ENCODE measurements at places on chromosomes 16 and 17.

DNA sequence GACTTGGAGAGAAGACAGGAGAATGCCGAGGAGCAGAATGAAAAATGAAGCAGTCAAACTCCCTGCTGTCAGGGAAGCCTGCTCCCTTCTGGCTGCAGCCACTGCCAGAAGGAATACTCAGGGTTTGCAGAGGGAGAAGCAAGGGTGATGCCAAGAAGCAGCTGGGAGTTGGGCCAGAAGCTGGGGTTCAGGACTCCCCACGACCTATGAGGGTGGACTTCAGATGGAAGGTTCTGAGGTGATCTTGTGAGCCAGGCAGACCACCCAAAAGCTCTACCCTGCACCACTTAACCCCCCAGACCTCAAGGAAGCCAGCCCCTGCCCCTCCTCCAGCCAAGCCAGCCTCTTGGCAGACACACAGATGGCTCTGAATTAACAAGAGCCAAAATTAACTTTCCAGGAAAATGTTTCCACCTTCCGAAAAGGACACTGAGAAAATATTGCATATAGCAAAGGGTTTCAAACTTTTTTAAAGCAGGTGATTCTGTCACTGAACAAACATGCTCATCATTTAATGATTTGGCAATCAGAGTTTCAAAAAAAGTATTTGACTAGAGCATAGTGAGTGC lies 126.0 kb upstream of the ERCC4 start:
- no peak for DNase-seq

GRCh38 chr17:67624886-67625656 lies 92.7 kb upstream of the NOL11 start:
- DNase-seq = no peak

GRCh38 chr16:72501739-72502593 lies 330.0 kb upstream of the PMFBP1 start:
- DNase-seq = peak; percentile 14

DNA sequence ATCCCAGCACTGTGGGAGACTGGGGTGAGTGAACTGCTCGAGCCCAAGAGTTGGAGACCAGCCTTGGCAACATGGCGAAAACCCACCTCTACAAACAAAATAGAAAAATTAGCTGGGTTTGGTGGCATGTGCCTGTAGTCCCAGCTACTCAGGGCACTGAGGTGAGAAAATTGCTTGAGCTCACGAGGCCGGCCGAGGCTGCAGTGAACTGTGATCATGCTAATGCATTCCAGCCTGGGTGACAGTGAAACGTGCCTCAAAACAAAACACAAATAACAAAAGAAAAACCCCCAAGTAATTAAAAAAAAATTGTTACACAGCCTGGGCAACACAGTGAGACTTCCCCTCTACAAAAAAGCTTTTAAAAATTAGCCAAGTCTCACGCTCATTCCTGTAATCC lies 5.0 kb downstream of the CCDC47 start:
- DNase-seq = no peak

DNA sequence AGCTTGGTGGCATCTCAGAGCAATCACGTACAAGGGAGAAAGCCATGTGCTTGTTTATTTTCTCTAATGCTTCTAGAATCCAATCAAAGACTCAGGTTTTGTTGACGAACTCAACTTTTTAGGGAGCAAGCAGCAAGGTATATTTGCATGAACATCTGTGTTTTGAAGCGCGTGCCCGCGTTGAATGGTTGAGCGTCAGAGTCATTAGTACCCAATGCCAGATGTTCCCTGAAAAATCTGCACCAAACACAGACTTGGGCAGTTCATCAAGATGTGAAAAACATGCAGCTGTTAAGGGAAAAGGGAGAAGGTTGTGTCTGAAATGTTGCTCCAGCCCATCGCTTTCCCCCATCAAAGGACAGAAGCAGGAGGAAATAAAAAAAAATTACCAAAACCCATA lies 170.4 kb downstream of the SNX29 start:
- DNase-seq = no peak

DNA sequence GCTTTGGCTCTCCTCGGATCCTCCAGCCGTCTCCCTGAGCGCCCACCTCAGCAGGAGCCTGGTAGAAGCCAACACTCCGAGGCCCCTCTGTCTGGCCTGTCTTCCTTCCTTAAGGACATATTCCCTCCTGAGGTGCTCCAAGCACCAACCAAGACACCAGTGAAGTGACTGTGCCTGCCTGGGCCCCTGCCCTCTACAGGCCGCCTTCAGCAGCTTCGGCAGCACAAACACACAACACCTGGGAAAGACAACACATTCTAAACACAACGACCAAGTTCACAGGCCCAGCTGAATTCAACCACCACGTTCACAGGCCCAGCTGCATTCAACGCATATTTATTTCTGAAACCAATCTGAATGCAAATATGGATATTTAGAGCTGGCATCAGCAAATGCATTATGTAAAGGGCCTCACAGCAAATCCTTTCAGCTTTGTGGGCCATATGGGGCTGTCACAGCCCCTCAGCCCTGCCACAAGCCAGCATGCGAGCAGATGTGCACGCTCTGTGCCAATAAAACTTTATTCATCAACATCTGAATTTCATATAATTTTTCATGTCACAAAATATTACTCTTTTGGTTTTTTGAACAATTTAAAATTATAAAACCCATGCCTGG lies 12.2 kb downstream of the GALNS start:
- no peak for DNase-seq

GRCh38 chr17:43314611-43315011 lies 80.8 kb upstream of the RNU2-1 start:
- no peak for DNase-seq

GRCh38 chr17:39867880-39868553 lies at the start of gene ZPBP2:
ZPBP2 (plus strand) TSS chr17:39868202; CDS start chr17:39868355, 153 bp downstream.
- peak; percentile 18 for DNase-seq

- no peak for DNase-seq
Observed at GRCh38 chr16:8872967-8873865, 4.4 kb upstream of the CARHSP1 start.

DNA sequence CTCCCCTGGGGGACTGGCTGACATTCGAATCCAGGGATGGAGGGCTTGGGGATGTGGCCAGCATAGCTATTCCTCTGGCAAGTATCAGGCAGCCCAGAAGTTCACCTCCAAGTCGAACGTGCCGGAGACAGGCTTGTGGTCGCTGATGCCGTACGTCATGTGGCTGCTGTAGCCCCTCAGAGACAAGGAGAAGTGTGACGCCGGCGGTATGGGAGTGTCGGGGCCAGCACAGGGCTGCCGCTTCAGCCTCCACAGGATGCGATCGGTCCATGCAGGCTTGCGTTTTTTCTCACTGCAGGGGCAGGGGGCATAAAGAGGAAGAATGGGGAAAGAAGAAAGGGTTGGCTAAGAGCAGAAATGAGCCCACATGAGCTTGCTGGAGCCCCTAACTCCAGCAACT lies 5.3 kb upstream of the MYO1C start:
- DNase-seq = no peak

GRCh38 chr17:45256114-45256966 lies 5.6 kb downstream of the SPATA32 start:
- DNase-seq = no peak

DNA sequence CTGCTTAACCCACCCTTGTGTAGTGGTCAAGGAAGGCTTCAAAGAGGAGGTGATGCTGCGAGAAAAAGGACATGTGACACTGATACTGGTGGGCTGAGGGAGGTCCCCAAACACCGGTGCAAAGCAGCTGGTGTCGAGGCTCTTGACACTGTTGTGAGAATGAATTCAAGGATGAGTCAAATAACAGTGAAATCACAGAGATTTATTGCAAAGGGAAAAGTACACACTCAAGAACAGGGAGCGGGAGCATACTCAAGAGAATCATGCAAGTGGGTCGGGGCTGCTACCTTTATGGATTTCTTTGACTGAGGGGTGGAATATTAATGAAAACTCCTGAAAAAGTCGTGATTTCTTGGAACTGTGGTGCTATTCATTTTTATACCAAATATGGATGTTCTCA lies 31.1 kb downstream of the TMEM132E start:
- DNase-seq = no peak

- no peak for DNase-seq
Observed at GRCh38 chr17:68906638-68907037, 48.6 kb downstream of the ABCA8 start.

DNA sequence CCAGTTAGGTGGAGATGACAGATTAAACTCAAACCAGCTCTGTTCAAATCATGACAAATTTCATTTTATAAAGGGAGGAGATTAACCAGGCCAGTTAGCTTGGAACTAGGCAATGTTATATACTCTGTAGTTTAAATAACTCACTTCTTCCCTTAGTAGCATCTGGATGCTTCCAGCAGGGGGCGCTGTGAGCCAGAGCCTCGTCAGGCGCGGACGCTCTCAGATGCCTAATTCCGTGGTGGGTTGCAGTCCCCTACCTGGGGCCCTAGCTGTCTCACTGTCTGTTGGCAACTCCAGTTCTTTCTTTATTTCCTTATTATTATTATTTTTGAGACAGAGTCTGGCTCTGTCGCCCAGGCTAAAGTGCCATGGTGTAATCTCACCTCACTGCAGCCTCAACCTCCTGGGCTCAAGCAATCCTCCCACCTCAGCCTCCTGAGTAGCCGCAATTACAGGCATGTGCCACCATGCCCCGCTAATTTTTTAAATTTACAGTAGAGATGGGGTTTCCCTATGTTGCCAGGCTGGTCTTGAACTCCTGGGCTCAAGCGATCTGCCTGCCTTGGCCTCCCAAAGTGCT lies 17.3 kb upstream of the WFDC1 start:
- DNase-seq = peak; percentile 72

DNA sequence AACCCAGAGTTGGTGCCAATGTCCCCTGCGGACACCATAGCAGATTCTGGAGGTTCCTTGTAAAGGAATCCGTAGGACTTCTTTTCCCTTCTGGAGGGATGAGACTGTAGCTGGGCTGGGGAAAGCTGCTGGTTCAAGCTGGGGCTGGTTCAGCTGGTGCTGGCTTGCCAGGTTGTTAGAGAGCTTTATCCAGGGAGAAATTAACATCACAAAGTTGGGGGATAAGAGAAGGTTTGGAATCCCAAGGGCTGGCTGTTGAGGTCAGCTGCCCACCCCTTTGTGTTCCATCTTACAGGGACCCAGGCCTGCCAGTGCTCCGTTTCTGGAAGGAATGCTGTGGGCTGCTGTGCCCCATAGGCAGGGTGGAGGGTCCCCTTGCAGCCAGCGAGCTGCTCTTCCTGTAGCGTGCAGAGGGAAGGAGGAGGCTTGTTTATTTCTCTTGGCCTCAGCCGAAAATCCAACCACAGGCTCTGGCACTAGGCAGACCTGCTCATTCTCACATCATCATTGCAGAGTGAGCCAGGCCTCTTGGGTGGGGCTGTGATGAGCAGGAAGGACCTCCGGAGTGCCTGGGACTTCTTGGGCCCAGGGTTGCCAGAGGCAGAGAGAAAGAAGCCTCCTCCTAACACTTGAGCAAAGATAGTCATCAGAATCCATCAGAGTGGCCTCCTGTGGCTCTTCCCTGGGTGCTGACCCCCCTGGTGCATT lies 251.1 kb downstream of the SEC14L1 start:
- peak; percentile 55 for DNase-seq

DNA sequence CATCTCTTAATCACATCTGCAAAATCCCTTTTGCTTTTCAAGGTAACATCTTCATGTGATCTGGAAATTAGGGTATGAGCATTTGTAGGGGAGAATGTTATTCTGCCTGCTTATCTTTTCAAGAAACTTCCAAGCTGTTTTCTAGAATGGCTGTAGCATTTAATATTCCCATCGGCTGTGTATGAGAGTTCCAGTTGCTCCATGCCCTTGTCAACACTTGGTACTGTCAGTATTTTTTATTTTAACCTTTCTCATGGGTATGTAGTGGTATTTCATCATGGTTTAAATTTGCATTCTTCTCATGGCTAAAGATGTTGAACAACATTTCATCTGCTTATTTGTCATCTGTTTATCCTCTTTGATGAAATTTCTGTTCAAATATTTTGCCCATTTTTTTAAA lies 90.6 kb upstream of the HLF start:
- no peak for DNase-seq

DNA sequence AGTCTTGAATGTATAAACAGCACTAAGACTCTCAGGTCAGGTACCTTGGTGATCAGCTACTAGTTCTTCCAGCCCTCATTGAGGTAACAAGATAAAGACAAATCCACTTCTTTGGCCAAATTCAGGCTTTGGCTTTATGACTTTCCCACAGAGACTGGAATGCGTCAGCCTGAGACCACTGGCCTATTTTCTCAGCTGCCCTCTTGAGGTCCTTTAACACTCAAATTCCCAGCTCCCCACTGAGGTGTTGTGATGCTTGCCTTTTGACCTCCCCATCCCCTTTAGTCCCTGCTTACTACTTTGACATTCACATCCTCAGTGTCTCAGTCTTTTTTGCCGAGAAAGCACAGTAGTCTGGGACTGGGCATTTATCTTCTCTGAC lies 10.6 kb downstream of the TNFAIP1 start:
- DNase-seq = no peak

- DNase-seq = peak; percentile 60
Observed at GRCh38 chr17:39231591-39232551, 6.1 kb upstream of the STAC2 start.

DNA sequence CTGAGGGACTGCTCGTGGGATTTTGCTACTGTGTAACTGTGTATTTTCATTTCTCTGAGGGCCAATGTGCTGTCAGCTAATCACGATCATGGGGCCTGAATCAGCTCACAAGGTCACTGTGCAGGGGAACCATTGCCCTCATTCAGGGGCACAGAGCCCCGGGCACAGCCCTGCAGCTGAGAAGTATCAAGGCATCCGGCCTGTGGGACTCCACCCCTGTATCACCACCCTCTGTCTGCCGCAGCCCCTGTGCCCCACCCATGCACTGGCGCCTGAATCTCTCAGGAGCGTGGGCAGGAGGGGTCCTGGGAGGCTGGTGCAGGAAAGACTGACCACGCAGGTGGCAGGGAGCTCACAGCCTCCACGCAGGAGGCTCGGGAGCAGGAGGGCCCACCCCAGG lies 43.4 kb upstream of the RASD1 start:
- no peak for DNase-seq

- peak; percentile 55 for DNase-seq
Observed at GRCh38 chr17:29572691-29573557, 4.4 kb downstream of the TP53I13 start.

- DNase-seq = peak; percentile 87
Observed at GRCh38 chr17:75271233-75271954, 363 bp upstream of the MIF4GD start.

DNA sequence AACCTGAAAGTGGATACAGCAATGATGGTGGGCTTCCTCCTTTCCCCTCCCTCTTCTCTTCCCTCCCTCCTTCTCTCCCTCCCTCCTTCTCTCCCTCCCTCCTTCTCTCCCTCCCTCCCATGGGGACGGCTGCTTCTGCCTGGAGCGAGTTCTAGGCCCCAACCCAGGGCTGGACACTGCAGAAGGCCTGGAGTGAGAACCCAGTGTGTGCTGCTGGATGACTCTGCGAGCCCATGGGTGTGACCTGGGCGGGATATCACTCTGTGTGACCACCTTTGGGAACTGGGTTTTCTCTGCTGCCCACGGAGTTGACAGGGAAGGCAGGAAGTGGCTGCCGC lies 242.6 kb upstream of the GSE1 start:
- DNase-seq = no peak

Measured in activated gamma-delta T cell treated with Interleukin-2 at 50 U/mL for 16 hours (primary cell).